ENCODE measurements at places on chromosomes 1 and 21.

- DNase-seq = no peak
Measured at GRCh38 chr1:204711947-204712701, 26.6 kb upstream of the LRRN2 start.

DNA sequence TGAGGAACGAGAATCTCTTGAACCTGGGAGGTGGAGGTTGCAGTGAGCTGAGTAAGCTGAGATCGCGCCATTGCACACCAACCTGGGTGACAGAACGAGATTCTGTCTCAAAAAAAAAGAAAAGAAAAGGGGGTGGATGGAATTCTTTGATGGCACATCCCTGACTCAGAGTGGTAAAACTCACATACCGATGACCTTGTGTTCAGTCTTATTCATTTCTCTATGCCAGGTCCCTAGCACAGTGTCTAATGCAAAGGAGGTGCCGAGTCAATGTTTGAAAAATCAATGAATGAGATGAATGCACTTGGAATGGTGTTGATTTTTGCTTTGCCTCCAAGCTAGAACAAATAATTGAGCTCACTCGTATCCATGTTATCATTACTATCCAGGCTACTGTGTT, 18.5 kb upstream of the FAM20B start:
- DNase-seq = no peak

- DNase-seq = peak; percentile 72
Measured at GRCh38 chr1:156704930-156705320, 458 bp downstream of the CRABP2 start.

DNA sequence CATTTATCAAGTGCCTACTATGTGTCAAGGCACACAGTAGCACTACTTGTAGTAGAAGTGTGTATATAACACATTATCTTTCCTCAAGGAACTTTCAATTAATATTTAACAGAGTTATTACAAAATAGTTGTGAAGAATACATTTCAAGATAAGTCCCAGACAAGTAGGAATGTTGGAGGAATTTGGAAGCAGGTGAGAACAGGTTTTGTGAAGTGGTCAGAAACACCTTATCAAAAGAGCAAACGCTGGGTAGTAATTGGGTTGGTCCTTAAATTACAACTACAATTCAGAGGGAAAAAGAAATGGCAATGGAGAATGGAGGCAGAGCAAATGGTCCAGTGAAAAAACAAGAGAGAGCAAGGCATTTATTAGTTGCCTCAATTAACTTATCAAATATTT, 218.8 kb downstream of the ADGRL2 start:
- no peak for DNase-seq

- DNase-seq = no peak
Measured at GRCh38 chr1:12587981-12588640, 29.9 kb downstream of the DHRS3 start.

- DNase-seq = no peak
Measured at GRCh38 chr1:148362626-148363438, 120.3 kb downstream of the PPIAL4G start.

- no peak for DNase-seq
Measured at GRCh38 chr1:21495225-21495820, 13.9 kb upstream of the ALPL start.

DNA sequence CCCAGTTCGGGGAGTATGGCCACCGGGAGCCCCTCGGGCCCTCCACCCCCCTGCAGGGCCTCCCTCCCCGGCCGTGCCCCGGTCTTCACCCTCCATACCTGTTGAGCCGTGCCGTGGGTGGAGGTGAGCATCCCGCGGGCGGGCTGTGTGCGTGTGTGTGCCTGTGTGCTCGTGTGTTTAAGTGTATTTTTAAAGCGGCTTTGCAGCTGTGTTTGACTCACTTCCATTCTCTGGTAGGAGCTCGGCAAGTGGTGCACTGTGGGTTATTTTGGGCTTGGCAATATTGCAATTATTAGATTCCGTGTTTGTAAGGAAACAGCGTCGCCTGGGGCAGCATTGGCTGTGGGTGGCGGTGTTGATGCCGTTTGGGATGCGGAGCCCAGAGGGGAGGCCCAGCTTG, 20.3 kb upstream of the PLCH2 start:
- DNase-seq = no peak

DNA sequence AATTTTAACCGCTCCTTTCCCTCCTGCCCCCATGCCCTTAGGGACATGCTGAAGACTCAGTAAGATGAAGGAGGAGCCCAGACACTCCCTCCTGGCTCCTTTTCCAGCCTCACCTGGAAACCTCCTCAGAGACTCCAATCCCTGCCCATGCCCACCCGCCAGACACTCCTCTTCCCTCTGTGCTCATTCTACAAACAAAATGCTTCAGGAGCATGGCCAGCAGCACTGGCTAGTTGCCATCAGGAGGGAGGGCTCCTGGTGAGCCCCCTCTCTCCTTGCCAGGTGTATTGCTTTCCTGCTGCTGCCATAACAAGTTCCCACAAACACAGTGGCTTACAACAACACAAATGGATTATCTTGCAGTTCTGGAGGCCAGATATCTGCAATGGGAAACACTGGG, 126.1 kb downstream of the PSMG1 start:
- DNase-seq = no peak

DNA sequence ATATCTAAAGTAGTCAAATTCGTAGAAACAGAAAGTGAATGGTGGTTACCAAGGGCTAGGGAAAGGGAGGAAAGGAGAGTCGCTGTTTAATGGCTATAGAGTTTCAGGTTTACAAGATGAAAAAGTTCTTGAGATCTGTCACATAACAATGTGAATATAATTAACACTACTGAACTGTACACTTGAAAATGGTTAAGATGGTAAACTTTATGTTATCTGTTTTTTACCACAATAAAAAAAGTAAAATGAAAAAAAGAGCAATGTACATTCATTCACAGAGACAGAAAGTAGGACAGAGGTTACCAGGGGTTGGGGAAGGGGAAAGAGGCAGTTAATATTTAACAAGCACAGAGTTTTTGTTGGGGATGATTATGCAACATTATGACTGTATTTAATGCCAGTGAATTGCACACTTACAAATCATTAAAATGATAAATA, 53.3 kb upstream of the SEC16B start:
- DNase-seq = no peak

- DNase-seq = no peak
Measured at GRCh38 chr1:202860744-202861419, 28.1 kb downstream of the RABIF start.

GRCh38 chr1:225638853-225639252, 14.1 kb downstream of the ENAH start:
- DNase-seq = no peak

GRCh38 chr1:248820041-248820585, 5.6 kb downstream of the SH3BP5L start:
- no peak for DNase-seq

DNA sequence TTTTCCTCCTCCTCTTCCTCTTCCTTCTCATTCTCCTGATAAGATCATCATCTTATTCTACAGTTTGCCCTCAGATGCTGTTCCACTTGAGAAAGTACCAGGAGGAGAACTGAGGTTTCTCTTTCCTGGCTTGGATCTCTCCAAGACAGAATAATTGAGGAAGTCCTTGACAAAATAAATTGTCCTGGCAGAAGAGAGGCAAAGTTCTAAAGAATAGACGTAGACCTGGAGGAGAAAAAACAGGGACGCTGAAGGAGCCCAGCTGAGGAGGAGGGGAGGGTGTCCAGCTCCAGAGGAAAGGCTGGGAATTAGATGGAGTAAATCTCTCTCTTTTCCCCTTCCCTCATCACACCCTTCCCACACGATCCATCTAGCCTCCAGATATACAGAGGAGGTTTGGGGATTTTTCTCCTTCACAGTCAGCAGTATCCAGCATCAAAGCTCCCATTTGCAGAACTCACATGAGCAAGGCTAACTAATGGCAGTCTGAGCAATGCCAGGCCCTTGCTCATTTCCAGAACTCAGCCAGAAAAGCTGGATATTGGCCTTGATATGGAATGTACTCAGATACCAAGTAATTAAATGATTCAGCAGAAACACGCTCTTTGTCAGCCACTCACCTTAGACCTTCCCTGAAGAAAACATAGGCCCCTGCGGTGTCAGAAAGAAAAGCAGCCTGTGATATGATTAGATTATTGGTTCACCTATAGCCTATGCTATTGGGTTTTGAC, 5.1 kb upstream of the GNG12 start:
- no peak for DNase-seq

- no peak for DNase-seq
Measured at GRCh38 chr21:33850401-33850800, 65.2 kb downstream of the ATP5PO start.

DNA sequence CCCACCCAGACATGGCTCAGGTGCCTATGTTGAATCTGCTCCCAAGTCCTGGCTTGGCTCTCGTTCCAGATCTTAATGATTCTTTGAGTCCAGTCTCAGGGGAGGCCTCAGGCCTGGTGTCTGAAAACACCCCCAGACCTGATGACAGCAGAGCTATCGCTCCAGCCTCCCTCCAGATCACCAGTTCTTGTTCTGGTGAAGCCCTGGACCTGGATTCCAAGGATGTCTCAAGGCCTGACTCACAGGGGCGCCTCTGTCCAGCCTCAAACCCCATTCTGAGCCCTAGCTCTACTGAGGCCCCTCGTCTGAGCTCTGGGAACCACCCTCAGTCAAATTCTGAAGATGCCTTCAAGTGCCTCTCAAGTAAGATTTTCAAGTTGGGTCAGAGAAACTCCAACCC, 11.4 kb downstream of the MROH7 start:
- no peak for DNase-seq

DNA sequence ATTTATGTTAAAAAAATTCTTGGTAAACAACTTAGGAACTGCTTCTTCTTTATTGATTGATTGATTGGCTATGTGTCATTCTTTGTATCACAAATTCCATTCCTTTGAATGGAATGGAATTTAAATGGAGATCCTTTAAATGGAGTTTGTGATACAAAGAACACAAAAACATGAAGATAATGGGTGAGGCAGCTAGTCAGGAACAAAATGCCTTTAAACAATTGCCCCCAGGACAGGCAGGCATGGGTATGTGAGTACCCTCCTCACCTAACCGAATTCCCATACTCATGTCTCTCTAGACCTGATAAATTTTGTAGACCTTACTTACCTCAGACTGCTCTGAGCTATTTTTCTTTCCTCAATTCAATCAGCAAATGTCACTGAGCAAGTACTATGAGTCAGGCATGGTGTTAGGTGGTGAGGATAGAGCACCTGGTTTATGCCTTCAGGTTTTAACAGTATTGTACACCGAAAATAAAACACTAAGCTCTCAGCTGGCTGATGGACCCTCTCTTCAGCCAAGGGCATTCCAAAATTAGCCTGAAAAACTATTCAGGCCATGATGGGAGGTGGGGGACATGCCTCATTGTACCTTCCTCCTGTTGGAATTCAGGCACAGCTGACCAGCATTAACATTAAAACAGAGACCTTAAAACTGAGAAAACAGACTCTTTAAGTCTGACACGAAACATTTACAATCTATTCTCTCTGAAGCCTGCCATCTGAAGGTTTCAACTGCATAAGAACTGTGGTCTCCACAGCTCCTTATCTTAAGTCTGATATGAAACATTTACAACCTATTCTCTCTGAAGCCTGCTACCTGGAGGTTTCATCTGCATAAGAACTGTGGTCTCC, 58.9 kb downstream of the OLFML3 start:
- DNase-seq = no peak

Data from amniotic stem cell (primary cell).